MV-4-11 (cell line): ENCODE measurements at places on chromosomes 5 and 9.

DNA sequence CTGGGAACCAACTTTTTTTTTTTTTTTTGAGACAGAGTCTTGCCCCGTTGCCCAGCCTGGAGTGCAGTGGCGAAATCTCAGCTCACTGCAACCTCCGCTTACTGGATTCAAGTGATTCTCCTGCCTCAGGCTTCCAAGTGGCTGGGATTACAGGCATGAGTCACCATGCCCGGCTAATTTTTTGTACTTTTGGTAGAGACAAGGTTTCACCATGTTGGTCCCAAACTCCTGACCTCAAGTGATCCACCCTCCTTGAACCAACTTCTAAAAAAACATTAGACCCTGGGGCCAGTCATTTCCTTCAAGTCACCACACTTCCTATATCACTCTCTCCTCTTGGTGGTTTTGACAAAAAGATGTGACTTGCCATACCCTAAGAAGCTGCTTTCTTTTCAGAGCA, 10.9 kb upstream of the SHROOM1 start:
- DNase-seq: peak; percentile 66

DNA sequence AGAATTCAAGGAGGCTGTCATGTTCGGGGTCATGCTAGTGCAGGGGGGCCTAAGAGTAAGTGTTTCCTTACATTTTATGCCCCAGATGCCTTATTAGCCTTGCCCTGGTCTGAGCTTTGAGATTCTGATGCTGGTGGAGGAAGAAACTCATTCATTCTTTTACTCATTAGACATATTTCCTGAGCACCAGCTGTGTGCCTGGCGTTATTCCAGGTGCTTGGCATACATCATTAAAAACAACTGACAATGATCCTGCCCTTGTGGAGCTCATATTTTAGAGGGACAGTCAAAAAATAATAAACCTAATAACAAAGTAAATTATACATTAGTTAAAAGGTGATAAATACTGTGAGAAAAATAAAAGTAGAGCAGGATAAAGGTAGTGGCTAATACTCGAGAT, 138.9 kb upstream of the SGCD start:
- no peak for DNase-seq

DNA sequence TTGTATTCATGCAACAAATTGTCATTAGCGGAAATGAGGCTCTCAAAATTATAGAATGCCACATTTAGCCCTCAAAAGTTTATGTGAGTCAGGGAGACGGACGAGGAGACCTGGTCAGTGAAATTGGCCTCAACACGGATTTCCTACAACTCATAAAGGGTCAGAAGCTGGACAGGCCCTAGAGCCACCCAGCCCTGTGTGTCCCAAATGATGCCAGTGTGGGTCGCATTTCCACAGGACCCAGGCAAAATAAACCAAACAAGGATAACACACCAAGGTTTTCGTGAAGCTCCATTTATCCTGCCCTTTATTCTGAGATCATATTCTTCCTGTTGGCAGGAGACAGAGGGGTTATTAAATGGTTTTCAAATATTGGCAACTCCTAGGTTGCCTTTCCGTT, 72.0 kb upstream of the COL5A1 start:
- no peak for DNase-seq

GRCh38 chr5:127513408-127513970, 4.0 kb upstream of the PRRC1 start:
- no peak for DNase-seq

DNA sequence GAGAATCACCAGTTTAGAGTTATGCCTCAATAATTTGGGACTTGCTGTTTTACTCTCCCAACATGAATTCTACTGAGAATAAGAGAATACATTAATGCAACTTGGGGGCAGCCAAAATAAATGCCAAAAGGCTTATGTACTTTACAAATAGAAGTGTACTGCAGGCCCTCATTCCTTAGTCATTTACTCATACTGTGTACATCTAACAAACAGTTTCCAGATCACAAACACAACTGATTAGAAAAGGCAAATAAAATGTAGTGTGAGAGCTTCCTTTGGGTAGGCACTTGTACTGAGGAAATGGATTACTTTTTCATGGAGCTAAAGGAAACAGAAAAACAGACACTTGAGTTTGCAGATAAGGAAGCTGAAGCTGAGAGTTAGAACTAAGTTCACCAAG, 12.6 kb downstream of the ANKDD1B start:
- DNase-seq: no peak

DNA sequence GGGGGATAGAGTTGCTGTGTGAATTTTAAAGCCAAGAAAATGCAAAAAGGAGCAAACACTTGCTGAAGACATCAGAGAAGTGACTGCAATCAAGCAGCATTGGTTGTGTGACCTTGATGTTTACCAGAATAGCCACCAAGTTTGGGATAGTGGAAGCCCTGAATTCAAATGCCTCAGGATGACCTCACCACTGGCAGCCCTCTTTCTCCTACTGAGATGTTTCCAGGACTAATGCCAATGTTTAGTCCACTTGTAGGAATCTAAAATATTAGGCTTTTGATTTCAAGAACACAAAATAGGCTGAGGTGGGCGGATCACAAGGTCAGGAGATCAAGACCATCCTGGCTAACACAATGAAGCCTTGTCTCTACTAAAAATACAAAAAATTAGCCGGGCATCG, 112.2 kb upstream of the NUDT12 start:
- DNase-seq: no peak

GRCh38 chr5:148179234-148179824, 11.0 kb downstream of the SPINK14 start:
- peak; percentile 51 for DNase-seq

- DNase-seq: peak; percentile 13
Measured at GRCh38 chr9:132879457-132880323, 992 bp downstream of the SPACA9 start.

DNA sequence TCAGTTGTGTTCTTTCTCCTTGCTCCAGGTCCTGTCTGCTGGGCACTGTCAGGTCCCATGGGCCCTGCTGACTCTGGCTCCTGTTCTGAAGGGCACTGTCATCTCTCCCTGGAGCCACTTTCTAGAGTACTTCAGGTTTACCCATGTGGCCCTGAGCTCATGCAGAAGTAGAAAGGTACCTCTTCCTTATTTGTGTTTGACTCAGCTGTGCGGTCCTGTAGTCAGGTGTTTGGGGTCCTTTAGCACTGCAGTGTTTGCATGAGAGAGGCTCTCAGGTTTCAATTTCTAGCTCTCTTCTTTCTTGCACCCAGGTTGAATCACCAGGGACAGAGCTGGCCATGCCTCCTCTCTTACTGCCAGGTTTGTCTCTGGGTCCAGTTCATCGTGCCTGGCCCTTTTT, 71.5 kb downstream of the HSPA4 start:
- DNase-seq: no peak

DNA sequence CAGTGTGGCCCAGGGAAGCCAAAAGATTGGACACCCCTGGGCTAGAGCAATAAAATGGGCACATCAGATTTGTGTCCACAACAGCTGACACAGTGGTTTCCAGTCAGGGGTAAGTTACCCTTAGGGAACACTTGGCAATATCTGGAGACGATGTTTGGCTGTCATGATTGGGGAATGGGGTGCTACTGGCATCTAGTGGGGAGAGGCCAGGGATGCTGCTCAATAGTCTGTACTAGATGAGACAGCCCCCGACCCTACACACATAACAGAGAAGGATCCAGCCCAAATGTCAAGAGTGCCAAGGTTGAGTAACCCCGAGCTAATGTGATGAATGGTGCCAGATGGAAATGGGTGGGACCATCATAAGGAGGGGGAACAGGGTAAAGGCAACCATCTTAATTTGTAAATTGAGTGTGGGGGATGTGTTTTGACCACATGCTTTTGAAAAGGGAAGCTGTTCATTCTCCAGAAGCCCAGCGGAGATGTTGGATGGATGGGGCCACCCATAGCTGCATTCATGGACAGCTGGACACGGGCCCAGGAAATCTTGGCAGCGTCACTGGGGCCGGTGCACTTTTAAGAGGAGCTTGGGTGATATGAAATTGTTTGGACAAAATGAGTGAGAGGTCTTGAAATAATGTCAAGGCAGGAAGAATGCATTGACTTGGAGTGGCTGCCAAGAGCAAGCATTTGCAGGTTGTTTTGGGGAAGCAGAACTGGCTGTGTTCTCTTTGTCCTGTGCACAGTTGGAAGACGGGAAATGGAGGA, 33.4 kb downstream of the SYK start:
- DNase-seq: no peak

DNA sequence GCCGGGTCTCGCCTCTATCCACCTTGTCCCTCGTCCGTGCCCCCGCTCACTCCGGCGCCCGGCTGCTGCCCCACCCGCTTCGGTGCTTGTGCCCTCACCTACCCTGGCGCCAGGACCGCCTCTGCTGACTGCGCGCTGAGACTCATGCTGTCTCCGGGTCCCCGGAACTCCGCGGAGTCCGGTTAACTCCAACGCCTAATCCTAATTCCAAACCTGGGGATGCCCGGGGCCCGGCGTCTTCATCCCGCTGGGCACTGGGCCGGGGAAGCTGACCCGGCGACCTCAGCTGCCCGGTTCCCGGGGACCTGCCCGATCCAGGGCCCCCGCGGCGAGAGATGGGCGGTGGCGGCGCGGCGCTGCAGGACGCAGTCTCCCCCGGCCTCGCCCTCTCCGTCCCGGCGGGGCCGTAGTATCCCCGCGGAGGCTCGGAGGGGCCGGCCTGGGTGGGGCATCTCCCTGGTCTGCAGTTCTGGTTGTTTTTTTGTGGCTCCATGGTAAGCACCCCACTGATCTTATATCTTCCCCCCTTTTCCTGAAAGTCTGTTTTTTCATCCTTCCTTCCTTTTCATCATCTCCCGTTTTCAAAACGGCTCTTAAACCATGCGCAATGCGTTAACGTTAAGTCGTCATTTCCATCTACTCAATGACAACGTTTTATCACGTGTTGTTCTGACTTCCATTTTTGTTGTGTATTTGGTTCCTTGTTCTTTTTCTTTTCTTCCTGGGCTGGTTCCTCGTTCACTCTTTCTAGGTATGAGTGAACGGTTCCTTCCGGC, 41.1 kb upstream of the PLEKHG4B start:
- DNase-seq: no peak

- no peak for DNase-seq
Measured at GRCh38 chr5:30866142-30866541, 327.3 kb upstream of the CDH6 start.

DNA sequence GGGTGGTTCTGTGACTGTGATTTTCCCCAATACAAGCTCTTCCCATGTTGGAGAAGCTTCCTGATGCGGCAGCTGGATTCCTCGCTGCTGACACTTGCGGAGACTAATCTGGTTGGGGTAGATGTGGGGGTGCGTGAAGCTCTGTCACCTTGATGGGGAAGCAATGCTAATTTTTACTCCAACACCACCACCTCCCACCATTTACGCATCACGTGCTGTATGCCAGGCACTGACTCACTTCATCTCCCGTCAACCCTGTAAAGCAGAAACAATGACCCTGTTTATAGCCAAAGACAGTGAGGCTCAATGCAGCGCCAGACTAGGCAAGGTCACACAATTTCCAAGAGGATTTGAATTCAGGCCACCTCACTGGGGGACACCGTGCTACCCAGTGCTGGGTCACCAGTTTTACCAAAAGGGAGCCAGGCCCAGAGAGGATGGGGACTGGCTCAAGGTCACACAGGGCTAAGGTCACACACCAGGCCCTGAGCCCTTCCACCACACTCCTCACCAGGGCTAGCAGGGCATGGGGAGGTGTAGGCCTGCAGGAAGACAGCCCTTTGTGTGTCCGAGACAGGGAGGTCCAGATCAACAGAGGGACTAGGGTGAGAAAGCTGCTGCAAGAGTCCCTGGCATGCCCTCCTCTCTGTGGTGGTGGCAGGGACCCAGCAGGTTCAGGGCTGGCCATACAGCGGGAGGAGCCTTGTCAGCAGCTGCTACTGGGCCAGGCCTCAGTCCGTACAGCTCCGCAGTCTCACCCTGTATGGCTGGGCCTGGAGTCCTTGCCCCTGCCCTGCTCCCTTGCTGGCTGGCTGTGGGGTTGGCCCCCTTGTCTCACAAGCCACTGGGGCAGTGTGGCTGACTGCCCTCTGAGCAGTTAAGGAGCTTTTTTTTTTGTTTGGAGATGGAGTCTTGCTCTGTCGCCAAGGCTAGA, 3.3 kb downstream of the STKLD1 start:
- no peak for DNase-seq

DNA sequence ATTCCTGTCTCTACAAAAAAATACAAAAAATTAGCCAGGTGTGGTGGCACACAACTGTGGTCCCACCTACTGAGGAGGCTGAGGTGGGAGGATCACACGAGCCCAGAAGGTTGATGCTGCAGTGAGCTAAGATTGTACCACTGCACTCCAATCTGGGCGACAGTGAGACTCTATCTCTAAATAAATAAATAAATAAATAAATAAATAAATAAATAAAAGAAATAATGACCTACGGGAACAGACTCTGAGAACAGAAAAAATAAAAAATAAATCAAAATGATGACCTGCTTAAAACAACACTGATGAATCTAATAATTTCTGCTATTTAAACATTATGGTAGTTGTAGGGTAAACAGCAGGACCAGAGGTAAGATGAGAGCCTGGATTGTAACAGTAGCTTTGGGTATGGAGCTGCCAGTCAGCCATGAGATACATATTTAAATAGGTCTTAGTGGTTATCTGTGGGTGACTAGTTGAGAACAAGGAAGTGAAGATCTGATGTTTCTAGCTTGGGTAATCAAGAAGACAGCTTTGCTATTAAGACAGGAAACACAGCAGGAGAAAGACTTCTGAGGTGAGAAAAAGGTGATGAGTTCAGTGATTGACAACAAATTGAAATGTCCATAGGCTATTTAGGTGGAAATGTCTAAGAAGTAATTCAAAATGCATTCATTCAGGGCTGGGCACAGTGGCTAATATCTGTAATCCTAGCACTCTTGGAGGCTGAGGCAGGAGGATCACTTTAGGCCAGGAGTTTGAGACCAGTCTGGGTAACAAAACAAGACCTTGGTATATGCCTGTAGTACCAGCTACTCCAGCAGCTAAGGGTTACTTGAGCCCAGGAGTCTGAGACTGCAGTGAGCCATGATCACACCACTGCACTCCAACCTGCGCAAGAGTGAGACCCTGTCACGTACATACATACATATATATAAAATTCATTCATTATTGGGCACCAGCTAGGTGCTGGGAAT, 11.0 kb downstream of the RNF145 start:
- DNase-seq: peak; percentile 81

- DNase-seq: no peak
Measured at GRCh38 chr5:142202282-142202681, 93.7 kb downstream of the NDFIP1 start.

- no peak for DNase-seq
Measured at GRCh38 chr9:121807823-121808278, 156.4 kb downstream of the DAB2IP start.

DNA sequence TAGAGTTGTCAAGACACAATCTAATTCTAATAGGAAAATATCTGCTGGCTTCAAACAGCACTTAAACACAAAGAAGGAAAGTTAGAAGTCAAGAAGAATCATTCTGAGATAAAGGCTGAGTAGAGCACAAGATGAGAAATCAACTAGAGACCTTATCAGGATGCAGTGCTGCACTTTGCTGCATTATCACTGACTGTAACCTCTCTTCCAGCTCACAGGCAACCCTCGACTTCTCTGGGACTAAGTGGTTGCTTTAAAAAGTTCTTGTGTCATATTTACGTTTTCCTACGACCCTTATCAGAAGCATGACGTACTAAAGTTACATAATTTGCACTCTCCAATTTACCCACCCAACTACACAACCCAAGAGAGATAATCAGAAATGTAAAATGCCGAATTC, 176.1 kb downstream of the MLLT3 start:
- no peak for DNase-seq
